Aorta (tissue), 5 donors: ENCODE measurements at places on chromosomes 3 and 15. TPM values are rescaled to one million over a fixed set of nuclear protein-coding genes. Genes with fewer than 3 reads are reported as not detected.

The ST8SIA2 gene
- not detected for total RNA-seq

The MAP3K13 gene
- total RNA-seq = 28.7 TPM

DNA sequence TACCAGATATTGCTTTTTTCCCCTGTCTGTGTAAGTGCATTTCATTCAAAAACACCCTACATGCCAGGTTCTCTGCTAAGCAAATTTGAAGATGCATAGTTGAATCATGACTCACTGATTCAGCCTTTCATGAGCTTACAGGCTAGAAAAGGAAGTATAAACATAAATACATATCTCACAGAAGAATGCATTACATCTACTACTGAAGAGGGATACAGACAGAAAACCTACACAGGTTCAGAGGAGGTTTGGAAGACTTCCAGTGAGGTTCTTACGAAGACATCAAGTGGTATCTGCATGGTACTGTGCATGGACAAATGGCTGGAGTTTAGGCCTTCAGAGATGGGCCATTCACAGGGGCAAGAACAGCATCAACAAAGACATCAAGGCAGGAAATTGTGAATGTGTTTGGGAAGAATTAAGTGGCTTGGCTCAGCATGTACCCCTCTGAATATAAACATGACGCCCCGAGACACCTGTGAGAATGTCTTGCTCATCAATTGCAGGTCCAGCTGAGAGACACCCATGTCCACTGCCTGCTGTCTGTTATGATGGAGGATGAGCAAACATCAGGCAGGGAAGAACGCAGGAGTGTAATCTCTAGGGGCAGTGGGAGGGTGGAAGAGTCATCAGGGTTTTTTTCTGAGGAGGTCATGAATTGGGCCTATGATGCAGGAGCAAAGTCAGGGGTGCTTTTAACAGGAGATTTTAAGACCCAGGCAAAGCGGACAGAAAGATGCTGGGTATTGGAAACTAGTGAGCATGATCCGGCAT lies 105.1 kb upstream of the GALNT15 start:
- H3K36me3 ChIP-seq = no peaks in the 10 kb centered on the region
- no peak overlapping the region for H3K27ac ChIP-seq
- DNase-seq = no peak
- peaks cover 7% of the 10 kb centered on the region for H3K4me1 ChIP-seq
- no peak overlapping the region for H3K4me3 ChIP-seq

GRCh38 chr3:181699171-181699903 lies 12.4 kb upstream of the SOX2 start:
- no peak overlapping the region for H3K4me3 ChIP-seq
- DNase-seq = no peak
- peaks cover 3% of the 10 kb centered on the region for H3K27me3 ChIP-seq
- peaks cover 3% of the 10 kb centered on the region for H3K4me1 ChIP-seq
- H3K36me3 ChIP-seq = no peaks in the 10 kb centered on the region

The OXNAD1 gene
- 10.3 TPM for total RNA-seq

DNA sequence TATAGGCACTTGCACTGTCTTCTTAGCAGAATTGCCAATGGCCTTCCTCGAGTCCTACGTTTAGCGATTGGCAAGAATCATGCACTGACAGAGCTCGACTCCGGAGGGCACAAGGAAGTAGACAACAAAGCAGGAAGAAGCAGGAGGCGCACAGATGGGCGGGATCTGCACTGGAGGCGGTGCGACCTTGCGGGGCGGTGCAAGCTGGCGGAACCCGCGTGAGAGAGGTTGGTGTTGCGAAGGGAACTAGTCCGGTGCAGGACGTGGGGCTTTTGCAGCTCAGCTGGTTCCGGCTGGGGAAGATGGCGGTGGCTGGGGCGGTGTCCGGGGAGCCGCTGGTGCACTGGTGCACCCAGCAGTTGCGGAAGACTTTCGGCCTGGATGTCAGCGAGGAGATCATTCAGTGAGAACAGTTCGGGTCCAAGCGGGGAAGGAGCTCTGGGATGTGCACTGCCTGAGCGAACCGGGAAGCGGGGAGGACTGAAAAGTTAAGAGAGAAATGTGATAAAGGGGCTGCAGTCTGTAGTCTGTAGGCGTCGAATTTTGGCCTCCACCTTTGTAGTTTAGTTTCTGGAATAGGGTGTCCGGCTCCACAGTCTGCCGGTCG lies at the start of gene TRIP4:
Gene TRIP4, plus strand, starts transcription at position 275 of the 607 bp plus-strand sequence. Its CDS starts 28 bp downstream, at position 303.
- no peaks in the 10 kb centered on the region for H3K36me3 ChIP-seq
- peak; percentile 98 for DNase-seq
- peak within 1 kb of the TSS; percentile 76 for H3K4me3 ChIP-seq
- peak within 1 kb of the TSS; percentile 42 for H3K27ac ChIP-seq

GRCh38 chr3:86702381-86702958 lies 288.5 kb downstream of the VGLL3 start:
- H3K4me3 ChIP-seq = no peak overlapping the region
- H3K4me1 ChIP-seq = no peaks in the 10 kb centered on the region
- no peak for DNase-seq

DNA sequence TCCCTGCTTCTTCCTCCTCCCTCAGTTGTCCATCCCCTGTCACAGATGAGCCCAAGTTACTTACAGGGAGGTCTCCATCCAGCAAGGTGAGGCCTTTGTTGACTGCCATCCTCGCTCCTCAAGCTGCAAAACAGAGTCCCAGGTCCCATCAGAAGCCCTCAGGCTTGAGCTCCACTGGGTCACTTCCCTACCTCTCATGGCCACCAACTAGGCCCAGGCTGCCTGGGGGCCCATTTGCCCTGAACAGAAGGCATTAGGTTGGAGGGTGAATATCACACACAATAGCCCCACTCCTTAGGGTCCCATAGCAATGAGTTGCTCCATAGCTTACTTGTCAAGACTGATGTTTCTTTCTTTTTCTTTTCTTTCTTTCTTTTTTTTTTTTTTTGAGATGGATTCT lies 1.8 kb downstream of the PLIN1 start:
- no peaks in the 10 kb centered on the region for H3K27me3 ChIP-seq
- H3K4me3 ChIP-seq = no peak overlapping the region
- H3K27ac ChIP-seq = no peak overlapping the region
- no peaks in the 10 kb centered on the region for H3K36me3 ChIP-seq

- DNase-seq = no peak
- no peaks in the 10 kb centered on the region for H3K27me3 ChIP-seq
- H3K4me3 ChIP-seq = no peak overlapping the region
- H3K4me1 ChIP-seq = no peaks in the 10 kb centered on the region
- H3K36me3 ChIP-seq = no peaks in the 10 kb centered on the region
Measured at GRCh38 chr15:92634671-92635201, 20.8 kb downstream of the FAM174B start.

GRCh38 chr15:42742149-42742548 lies 5.2 kb upstream of the CDAN1 start:
- no peaks in the 10 kb centered on the region for H3K27me3 ChIP-seq
- no peaks in the 10 kb centered on the region for H3K4me1 ChIP-seq
- H3K4me3 ChIP-seq = no peak overlapping the region
- no peak for DNase-seq

- no peaks in the 10 kb centered on the region for H3K36me3 ChIP-seq
- H3K27me3 ChIP-seq = no peaks in the 10 kb centered on the region
- peak overlapping the region; percentile 37 for H3K4me3 ChIP-seq
- peak; percentile 71 for DNase-seq
- H3K27ac ChIP-seq = no peak overlapping the region
- H3K4me1 ChIP-seq = no peaks in the 10 kb centered on the region
Measured at GRCh38 chr15:40511472-40512133, 40.8 kb downstream of the CHST14 start.

DNA sequence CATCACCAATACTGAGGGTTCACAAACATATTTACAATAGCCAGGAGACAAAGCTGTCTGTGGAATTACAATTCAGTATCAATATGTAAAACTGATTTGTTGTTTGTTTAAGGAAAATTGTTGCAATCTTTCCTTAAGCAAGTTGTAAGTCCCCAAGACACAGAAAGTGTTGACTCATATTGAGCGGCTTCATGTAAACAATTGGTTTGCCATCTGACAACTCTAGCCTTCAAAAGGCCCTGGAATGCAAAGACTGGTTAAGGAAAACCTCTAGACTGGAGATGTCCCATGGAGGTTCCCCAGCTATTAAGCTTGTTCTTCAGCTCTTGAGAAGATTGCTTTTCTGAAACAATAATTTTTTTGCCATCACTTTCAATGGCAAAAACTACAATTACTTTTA lies 283.7 kb upstream of the PROK2 start:
- H3K27ac ChIP-seq = no peak overlapping the region
- H3K4me1 ChIP-seq = no peaks in the 10 kb centered on the region
- DNase-seq = no peak
- H3K4me3 ChIP-seq = no peak overlapping the region

- no peaks in the 10 kb centered on the region for H3K27me3 ChIP-seq
- DNase-seq = no peak
- H3K4me1 ChIP-seq = no peaks in the 10 kb centered on the region
Measured at GRCh38 chr3:22175947-22176346, 424.9 kb upstream of the ZNF385D start.

- no peak for DNase-seq
- no peaks in the 10 kb centered on the region for H3K27me3 ChIP-seq
- no peak overlapping the region for H3K27ac ChIP-seq
- H3K4me1 ChIP-seq = no peaks in the 10 kb centered on the region
- H3K36me3 ChIP-seq = no peaks in the 10 kb centered on the region
Measured at GRCh38 chr15:80452166-80452565, 48.0 kb downstream of the ARNT2 start.

The LOXL1 gene
- 108 TPM for total RNA-seq

The TIPARP gene
- 23.2 TPM for total RNA-seq

DNA sequence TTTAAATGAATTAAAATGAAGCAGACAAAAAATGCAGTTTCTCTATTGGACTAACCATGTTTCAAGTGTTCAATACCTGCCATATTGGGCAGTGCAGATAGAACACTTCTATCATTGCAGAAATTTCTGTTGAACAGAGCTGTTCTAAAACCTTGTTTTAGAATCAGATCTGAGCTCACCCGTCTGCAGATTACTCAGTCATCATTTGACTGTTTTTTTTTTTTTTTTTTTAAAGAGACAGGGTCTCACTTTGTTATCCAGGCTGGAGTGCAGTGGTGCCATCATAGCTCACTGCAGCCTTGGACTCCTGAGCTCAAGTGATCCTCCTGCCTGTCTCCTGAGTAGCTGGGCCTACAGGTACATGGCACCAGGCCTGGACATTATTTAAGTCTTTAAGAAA lies 128.7 kb downstream of the APBA2 start:
- H3K4me1 ChIP-seq = no peaks in the 10 kb centered on the region
- H3K27ac ChIP-seq = no peak overlapping the region
- H3K4me3 ChIP-seq = no peak overlapping the region
- DNase-seq = no peak
- no peaks in the 10 kb centered on the region for H3K27me3 ChIP-seq
- no peaks in the 10 kb centered on the region for H3K36me3 ChIP-seq

The GPR160 gene
- 2.8 TPM for total RNA-seq

The PLA1A gene
- total RNA-seq = 5.7 TPM

The BTLA gene
- total RNA-seq = 0.68 TPM

DNA sequence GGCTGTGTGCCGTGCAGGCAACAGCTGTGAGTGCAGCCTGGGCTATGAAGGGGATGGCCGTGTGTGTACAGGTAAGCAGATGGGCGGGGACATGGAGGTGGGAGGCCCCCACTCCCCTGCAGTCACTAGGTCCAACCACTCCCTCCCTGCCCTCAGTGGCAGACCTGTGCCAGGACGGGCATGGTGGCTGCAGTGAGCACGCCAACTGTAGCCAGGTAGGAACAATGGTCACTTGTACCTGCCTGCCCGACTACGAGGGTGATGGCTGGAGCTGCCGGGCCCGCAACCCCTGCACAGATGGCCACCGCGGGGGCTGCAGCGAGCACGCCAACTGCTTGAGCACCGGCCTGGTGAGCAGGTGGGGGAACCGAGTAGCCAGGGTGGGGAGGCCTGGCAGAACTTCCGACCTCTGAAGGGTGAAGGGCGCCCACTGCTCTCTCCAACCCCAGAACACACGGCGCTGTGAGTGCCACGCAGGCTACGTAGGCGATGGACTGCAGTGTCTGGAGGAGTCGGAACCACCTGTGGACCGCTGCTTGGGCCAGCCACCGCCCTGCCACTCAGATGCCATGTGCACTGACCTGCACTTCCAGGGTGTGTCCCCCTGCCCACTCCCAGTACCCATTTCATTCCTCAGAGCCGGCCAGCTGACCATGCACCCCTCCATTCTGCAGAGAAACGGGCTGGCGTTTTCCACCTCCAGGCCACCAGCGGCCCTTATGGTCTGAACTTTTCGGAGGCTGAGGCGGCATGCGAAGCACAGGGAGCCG lies 11.6 kb downstream of the NT5DC2 start:
- H3K27ac ChIP-seq = no peak overlapping the region
- no peak overlapping the region for H3K4me3 ChIP-seq
- H3K4me1 ChIP-seq = no peaks in the 10 kb centered on the region
- DNase-seq = peak; percentile 74
- H3K36me3 ChIP-seq = no peaks in the 10 kb centered on the region

The AADAC gene
- not detected for total RNA-seq

DNA sequence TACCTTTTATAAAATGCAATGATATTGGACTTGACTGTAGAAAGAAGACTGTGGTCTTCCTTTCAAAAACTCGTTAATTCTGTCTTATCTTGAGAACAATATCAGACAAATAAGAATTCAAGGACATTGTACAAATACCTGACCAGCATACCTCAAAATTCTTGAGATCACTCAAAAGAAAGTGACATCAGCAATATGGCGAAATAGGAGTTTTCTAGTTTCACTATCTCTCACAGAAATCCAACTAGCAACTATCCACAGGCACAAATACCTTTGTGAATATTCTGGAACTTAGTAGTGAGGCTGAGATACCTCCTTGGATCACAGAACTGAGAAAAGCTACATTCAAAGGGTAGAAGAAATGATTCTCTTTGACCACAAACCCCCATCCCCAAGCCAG lies 419.7 kb downstream of the ZNF385D start:
- no peak for DNase-seq
- no peaks in the 10 kb centered on the region for H3K36me3 ChIP-seq
- H3K4me3 ChIP-seq = no peak overlapping the region
- H3K4me1 ChIP-seq = no peaks in the 10 kb centered on the region
- no peaks in the 10 kb centered on the region for H3K27me3 ChIP-seq

The RBMS3 gene
- total RNA-seq = 157 TPM

The SLCO3A1 gene
- total RNA-seq = 60.7 TPM

- no peak overlapping the region for H3K4me3 ChIP-seq
- H3K36me3 ChIP-seq = no peaks in the 10 kb centered on the region
- no peak for DNase-seq
Measured at GRCh38 chr15:37715101-37715500, 219.3 kb upstream of the TMCO5A start.

DNA sequence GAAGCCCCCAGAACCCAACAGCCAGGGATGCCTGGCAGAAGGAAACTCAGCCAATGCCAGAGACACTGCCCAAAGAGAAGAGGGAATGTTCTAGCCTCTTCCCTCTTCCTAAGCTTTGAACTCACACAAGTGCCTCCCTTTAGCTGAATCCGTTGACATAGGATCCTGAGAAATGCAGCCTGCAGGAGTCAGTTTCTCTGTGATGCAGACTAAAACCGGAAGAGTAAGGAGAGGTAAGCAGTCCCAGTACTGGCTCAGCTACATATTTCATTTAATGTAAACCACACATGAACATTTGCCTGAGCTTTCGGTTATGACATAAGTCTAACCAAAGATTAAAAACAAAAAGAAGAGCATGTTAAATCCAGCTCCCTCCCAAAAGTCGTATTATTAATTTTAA lies 768.7 kb downstream of the TBL1XR1 start:
- H3K27ac ChIP-seq = no peak overlapping the region
- no peak overlapping the region for H3K4me3 ChIP-seq
- no peaks in the 10 kb centered on the region for H3K27me3 ChIP-seq
